ENCODE measurements at places on chromosomes 2 and 18.

- peak; percentile 41 for DNase-seq
Measured at GRCh38 chr2:20398956-20399567, 47.8 kb upstream of the RHOB start.

DNA sequence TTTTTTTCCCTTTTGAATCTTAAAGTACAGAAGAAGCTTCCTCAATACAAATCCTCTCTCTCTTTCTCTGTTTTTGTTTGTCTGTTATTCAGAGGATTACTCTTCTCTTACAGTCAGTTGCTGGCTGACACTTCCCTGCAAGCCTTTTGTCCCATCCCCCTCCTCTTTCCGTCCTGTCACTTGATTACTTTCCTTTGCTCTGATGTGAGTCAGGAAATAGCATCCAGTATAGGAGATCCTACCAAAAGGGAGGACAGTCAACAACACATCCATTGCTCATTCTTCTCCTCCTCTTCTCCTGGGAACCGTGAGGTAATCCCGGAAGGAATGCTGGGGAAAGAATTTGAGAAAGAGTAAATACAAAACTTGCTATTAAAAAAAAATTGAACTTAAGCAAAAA lies 79.3 kb upstream of the SCN7A start:
- peak; percentile 56 for DNase-seq

- DNase-seq = no peak
Measured at GRCh38 chr2:121794233-121794632, 38.8 kb downstream of the TSN start.

DNA sequence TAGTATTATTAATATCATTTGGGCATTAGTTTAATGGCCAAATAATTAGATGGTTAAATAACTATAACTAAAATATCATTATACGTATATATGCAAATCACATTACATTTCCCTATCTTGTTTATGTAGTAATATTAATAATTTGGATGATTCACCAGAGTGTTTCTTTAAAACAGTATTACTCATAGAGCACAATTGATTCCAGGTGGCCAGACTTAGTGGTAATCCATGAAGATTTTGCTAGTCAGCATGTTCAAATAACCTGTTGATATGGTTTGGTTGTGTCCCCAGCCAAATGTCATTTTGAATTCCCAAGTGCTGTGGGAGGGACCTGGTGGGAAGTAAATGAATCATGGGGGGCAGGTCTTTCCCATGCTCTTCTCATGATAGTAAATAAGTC lies 782.3 kb downstream of the LRP1B start:
- DNase-seq = no peak

- DNase-seq = no peak
Measured at GRCh38 chr2:237314198-237314597, 99.8 kb downstream of the COL6A3 start.

GRCh38 chr2:66633631-66634030 lies 198.7 kb downstream of the MEIS1 start:
- no peak for DNase-seq

GRCh38 chr2:229879191-229879950 lies 42.4 kb downstream of the TRIP12 start:
- no peak for DNase-seq

- DNase-seq = peak; percentile 94
Measured at GRCh38 chr2:19540739-19541525, 182.5 kb upstream of the OSR1 start.

DNA sequence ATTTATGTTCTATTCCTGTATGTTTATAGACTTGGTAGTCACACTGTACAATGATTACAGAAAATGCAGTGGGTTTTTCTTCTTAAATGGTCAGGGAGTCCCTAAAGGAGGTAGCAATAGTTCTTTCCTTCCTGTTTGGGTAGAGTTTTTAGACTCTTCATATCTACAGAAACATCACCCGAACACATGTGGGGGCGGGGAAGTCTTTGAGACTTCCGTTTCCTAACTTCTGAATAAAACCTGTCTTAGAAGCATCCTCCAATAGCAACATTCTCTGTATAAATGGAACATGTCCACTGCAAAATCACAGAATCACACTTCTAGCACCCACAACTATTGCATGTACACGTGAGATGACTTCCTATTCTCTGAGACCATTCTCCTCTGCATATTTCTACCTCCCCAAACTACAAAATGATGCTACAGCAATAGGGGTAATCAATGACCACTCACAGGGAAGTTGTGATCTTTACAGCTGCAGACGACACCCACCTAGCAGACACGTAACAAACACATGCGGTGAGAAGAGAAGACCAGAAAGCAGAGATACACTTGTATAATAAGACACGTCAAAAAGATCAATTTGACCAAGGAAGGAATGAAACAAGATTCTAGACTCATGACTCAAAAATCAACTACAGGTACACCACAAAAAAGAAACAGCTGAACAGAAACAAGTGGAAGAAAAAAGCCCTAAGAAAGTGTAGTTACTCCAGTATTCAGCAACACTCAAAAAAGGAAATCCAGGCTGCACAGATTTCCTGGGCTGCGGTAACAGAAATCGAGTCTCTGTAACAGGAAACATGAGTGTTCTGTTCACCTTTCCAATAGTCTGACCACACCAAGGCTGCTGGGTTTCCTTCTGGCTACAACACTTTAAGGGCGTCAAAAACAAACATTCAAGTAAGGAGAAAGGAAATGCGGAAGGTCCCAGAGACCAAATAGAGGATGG lies 120.4 kb downstream of the ZNF516 start:
- DNase-seq = no peak

DNA sequence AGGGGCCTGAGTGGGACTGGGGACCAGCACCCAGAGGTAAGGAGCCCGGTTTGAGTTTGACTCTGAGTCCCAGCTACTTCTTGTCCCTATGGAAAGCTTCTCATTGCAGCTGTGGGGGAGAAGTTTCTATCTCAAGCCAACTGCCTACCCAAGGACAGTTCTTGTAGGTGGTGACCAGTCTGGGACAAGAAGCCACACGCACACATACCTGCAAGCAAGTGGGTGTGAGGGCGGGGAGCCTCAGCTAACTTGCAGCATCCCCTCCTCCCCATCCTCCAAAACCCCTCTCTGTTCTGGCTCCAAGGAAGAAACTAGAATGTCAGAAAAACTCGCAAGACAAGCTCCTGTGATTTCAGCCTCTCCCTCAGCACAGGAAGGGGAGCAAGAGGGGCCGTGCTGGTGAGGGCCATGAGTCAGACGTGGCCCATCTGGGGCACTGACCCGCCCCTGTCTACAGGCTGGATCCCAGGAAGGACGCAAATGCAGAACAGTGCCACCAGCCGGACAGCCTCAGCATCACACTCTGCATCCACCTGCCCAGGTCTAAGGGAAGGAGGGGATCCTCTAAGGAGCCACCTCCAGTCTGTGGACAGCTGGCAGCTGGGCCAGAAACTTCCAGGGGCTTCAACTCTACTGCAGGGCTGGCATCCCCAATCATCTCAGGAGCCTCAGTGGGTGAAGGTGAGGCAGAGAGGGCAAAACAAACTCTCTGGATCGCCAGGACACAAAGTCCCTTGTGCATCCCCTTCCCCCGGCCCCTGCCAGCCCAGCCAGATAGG lies 103.4 kb downstream of the TNS1 start:
- DNase-seq = peak; percentile 90

DNA sequence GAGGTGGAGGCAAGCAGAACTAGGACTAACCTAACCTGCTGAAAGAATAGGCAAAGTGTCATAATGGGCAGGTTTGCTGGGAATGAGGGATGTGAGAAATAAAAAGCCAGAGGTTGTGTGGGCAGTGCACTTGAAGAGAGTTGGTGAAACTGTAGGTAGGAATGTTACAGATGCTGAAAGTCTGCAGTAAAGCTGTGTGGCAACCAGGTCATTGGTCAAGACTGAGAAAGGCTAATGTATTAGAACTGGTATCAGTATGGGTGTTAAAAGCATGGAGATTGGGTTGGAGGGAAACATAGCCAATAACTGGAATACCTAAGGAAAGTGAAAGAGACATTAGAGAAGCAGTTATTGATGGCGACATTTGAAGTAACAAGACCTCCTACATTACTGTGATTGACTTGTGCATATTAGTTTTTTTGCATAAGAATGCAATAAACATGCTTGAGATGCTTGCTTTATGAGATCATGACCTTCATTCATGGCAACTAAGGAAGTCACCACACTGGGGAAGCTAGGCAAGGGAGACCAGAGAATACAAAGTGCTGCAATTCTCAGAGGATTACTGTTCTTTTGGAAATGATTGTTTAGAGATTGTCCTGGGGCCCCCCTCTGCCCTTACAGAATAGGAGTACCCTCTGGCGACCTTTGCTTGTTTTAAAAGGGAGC lies 11.8 kb downstream of the GULP1 start:
- DNase-seq = peak; percentile 95

- peak; percentile 87 for DNase-seq
Measured at GRCh38 chr18:36808681-36809080, 20.1 kb downstream of the TPGS2 start.

DNA sequence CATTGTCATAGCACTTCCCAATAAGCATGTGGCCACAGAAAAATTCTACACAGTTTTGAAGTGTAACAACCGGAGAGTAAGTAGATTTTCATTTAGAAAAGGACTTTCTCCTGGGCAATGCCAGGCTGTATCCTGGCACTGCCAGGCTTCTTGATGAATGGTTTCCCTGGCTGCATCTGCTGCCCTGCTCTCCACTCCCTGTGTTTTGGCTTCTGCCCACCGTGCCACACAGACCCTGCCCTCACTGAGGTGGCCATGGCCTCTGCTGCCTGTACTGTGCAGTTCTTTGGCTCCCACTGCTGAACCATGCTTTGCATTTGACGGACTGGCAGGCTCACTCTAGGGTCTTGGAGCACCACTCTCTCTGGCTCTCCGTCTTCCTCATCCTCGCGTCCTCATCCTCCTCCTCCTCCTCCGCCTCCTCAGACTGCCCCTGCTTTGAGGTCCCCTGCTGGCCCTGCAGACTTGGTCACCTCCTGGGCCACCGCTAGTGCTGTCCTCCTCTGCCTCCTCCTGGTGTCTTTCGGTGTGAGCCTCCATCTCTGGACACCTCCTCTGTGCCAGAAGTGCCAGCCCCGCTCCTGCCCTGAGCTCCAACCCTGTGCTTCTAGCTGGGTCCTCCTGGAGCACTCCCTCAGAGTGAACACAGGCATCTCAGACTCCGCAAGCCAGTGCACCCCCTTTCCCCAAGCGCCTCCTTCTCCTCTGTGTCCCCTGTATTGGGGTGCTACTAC lies 45.9 kb upstream of the CNGA3 start:
- no peak for DNase-seq

DNA sequence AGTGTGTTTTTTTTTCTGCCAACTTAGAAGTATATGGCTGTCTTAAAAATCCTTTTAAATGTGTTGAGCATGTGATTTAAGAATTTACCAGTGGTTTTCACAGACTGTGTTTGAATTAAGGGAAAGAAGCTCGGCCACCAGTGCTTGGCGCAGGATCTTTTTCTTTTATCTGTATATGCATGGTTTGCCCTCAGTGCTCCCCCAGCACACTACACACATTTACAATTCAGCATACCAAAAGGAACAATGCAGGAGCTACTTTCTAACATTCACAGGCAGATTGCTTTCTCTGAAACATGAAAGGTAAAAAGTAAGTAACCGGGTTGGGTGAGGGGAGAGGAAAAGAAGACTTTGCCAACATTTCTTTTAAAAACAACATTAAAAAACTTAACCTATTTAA lies 3.9 kb downstream of the SALL3 start:
- DNase-seq = no peak

DNA sequence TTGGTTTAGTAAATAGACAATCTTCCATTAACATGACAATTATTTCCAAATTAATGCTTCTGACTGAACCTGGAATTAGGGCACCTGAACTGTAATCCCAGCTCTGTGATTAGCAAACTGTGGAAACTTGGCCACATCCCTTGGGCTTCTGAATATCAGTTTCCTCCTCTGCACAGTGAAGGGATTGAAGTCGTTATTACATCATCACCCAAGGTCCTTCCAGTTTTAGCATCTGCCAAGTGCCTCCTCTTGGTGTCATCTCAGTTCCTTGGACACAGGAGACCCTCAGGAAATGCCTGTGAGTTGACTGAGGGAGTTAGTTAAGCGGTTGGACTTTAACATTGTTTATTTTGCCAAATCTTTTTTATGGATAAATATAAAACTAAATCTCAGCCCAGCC lies 64.8 kb downstream of the MOGAT1 start:
- DNase-seq = peak; percentile 80

DNA sequence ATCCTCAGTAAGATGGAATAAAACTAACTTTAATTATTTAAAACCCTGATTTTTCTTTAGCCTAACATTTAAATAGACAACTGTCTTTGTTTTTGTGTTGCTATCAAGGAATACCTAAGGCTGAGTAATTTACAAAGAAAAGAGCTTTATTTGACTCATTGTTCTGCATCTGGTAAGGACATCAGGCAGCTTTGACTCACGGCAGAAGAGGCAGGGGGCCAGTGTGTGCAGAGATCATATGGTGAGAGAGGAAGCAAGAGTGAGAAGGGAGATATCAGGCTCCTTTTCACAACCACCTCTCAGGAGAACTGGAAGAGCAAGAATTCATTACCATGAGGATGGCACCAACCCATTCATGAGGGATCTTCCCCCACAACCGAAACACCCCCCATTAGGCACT lies 64.6 kb upstream of the TFPI start:
- DNase-seq = peak; percentile 30

DNA sequence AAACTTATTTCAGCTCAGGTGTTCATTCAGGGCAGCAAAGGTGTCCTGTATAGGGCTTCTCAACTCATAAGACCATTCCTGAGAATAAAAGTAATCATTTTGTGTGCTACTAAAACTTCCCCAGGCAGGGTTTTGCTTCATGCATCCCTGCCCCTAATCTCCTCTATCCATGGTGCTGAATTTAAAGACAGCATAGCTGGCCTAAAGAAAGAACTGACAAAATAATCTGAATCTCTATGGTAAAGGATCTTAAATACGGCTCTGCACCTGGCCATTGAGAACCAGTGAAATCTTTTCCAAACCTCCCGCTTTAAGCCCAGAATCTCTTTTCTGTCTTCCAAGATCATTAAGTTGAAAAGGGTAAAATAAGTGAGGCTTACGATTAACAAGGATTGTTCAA lies 292.1 kb upstream of the KLHL29 start:
- DNase-seq = no peak

- DNase-seq = no peak
Measured at GRCh38 chr2:221176667-221177066, 395.4 kb downstream of the EPHA4 start.

DNA sequence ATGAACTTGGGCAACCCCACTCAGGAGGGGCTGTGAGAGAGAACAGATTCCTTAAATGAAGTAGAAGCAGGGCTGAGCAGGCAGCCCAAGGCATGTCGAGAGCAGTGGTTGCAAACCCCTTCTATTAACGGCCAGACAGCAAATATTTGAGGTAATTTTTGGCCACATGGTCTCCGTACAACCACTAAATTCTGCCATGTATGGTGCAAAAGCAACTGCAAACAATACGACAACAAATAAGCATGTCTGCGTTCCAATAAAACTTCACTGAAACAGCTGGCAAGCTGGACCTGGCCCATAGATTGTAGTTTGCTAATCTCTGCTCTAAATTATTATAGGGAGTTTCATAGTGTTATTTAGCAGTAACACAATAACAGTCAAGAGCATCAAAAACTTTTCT lies 217.0 kb upstream of the ZNF521 start:
- DNase-seq = no peak

- DNase-seq = no peak
Measured at GRCh38 chr18:14089191-14089590, 43.0 kb downstream of the ZNF519 start.
